ENCODE measurements at places on chromosomes 16 and 17.

- DNase-seq, result no peak
Measured at GRCh38 chr17:4082136-4082924, 60.5 kb downstream of the ZZEF1 start.

DNA sequence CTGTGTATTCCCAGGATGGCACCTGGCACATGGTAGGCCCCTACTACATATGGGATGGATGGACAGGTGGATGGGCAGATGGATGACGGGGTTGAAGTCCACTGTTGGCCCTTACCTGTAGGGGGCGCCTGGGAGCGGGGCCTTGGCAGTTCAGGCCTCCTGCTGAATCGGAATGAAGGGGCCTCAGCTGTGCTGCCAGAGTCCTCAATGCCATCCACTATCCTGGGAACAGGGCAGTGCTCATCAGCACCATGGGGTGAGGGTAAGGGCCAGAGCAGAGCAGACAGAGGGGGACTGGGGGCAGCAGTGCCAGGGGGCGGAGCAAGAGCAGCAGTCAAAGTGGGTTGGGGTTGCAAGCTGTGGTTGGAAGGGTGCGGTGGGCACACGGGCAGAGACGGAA lies 8.3 kb upstream of the RAB5C start:
- peak; percentile 50 for DNase-seq

DNA sequence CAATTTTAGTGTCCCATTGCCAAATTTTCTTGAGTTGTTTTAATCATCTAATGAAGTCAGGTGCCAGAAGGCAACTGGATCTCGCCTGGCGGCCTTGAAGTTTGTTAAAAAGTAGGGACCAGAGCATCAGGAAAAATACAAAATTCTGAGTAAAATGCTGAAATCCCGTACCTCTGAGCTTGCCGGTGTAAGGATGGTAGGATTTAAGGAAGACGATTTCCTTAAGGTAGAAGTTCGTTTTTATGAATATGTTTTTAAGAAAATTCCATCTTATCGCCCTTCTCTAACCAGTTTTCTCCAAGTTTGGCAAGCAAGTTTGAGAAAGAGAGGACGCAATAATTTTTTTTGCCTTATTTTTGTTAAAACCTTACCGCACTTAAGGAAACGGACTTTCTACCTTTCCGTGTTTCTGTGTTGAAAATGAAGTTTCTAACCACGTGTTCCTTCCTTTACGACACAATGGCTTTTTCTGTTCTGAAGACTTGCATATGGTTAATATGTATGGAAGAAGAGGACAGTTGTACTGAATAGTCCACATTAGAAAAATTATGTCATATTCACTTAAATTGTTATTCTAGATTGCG lies 748 bp downstream of the ATF7IP2 start:
- no peak for DNase-seq

DNA sequence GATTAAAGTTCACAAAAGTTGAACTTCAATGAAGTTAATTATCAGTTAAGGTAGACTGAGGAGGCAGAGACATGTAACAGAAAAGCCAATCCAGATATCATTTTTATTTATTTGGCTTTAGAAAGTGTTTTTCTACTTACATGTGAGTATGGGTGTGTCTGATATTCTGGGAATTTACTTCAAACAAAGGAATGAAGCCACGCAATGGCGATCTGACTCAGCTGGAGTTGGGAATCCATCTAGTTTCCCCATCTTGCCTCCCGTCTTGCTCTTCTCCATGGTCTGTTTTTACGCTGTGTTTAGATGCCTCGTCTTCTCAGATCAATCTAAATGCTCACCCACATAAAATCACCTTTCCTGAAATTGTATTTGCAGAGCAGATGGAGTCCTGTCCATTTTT lies 1.7 kb upstream of the KCNJ16 start:
- DNase-seq, result no peak

- DNase-seq, result no peak
Measured at GRCh38 chr16:59878479-59878878, 1144.4 kb upstream of the GOT2 start.

DNA sequence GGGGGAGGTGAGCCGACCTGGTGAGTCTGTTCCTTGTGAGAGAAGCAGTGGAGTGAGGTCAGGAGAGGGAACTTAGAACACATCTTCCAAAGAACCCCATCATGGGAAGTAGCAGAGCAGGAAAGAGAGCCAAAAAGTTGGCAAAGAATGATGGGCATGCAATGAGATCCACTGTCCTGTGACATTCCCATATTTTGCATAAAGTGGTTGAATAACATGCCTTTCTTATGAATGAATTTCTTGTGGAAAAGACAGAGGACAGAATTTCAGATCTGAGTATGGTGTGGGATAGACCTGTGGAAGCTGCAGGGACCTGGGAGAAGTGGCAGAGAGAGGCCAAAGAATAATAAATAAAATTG lies 41.3 kb downstream of the TMEM100 start:
- no peak for DNase-seq

GRCh38 chr17:45575126-45575885 lies 84.8 kb upstream of the PLEKHM1 start:
- DNase-seq, result no peak

DNA sequence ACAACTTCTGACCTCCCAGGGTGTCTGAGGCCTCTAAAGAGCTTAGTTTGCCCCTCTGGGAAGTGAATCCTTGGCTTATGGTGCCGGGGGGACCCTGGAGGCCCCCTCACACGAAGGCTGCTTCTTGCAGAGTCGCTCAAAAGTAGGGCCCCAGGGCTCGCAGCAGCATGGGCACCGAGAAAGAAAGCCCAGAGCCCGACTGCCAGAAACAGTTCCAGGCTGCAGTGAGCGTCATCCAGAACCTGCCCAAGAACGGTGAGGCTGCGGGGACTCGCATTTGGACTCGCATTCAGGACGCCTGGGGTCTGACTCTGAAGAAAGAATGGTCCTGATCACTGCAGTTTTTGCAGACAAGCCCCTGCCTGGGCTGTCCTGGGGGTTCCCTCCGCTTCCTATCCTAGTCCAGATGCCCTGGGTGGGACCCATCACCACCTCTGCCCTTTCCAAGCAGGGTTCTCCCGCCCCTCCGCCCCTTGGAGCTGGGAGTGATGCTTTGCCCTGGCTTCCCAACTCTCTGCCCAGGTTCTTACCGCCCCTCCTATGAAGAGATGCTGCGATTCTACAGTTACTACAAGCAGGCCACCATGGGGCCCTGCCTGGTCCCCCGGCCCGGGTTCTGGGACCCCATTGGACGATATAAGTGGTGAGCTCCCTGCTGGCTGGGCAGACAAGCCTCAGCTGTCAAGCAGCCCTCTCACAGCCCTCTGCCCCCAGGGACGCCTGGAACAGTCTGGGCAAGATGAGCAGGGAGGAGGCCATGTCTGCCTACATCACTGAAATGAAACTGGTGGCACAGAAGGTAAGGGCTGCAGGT lies 698 bp downstream of the ACBD4 start:
- DNase-seq, result no peak

DNA sequence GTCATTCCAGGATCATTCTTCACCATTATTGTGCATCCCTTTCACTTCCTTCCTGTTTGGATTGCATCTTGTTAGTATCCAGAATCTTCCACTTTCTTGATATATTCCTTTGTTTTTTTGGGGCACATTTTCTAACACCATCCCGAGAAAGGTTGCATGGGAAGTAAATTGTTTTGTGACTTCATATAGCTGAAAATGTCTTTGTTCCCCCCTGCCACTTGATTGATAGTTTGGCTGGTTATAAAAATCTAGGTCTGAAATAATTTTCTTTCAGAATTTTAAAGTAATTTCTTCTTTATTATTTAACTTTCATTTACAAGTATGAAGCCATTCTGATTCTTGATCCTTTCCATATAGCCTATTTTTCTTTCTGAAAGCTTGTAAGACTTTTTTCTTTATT lies 32.7 kb downstream of the GAN start:
- DNase-seq, result no peak

- no peak for DNase-seq
Measured at GRCh38 chr16:5738586-5738985, 641.0 kb upstream of the EEF2KMT start.

DNA sequence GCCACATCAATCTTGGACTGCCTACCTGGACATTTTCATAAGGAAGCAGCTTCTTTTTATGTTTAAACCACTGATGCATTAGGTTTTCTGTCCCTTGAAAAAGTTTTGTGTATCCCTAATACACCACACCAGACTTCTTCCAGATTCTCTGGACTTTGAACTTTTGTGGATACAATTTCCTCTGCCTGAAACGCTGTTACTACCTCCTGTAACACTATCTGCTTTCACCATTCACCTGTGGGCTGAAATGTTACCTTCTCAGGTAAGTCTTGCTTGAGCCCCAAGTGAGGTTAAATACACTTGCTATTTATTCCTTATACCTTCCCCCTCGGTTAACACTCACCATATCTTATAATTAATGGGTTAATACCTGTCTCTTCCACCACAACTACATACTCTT lies 2.7 kb downstream of the ZZEF1 start:
- DNase-seq, result no peak

GRCh38 chr16:27253526-27253930 lies 15.0 kb downstream of the NSMCE1 start:
- DNase-seq, result no peak

DNA sequence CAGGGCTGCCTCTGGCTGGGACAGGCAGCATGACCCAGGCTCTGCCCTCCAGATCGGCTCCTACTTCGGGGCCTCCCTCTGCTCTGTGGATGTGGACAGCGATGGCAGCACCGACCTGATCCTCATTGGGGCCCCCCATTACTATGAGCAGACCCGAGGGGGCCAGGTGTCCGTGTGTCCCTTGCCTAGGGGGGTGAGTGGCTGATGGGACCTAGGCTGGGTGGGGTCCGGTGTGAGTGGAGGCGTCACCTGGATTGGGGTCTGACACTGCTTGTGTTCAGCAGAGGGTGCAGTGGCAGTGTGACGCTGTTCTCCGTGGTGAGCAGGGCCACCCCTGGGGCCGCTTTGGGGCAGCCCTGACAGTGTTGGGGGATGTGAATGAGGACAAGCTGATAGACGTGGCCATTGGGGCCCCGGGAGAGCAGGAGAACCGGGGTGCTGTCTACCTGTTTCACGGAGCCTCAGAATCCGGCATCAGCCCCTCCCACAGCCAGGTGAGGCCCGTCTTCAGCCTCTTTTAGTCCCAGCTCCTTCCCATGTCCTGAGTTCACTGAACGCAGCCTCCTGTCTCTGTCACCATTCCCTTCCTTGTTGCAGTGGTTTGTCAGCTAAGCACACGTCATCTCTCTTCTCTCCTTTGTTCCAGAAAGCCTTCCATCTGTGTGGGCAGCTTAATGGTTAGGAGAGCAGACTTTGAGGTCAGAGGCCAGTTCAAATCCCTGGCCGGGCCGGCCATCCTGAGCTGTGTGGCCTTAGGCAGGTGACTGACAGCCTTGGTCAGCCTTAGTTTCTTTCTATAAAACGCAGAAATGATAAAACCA lies 16.9 kb downstream of the COX6A2 start:
- DNase-seq, result no peak

GRCh38 chr17:51672065-51672464 lies 411.7 kb downstream of the UTP18 start:
- DNase-seq, result no peak

- no peak for DNase-seq
Measured at GRCh38 chr17:8365143-8365542, 11.4 kb downstream of the KRABD2 start.

DNA sequence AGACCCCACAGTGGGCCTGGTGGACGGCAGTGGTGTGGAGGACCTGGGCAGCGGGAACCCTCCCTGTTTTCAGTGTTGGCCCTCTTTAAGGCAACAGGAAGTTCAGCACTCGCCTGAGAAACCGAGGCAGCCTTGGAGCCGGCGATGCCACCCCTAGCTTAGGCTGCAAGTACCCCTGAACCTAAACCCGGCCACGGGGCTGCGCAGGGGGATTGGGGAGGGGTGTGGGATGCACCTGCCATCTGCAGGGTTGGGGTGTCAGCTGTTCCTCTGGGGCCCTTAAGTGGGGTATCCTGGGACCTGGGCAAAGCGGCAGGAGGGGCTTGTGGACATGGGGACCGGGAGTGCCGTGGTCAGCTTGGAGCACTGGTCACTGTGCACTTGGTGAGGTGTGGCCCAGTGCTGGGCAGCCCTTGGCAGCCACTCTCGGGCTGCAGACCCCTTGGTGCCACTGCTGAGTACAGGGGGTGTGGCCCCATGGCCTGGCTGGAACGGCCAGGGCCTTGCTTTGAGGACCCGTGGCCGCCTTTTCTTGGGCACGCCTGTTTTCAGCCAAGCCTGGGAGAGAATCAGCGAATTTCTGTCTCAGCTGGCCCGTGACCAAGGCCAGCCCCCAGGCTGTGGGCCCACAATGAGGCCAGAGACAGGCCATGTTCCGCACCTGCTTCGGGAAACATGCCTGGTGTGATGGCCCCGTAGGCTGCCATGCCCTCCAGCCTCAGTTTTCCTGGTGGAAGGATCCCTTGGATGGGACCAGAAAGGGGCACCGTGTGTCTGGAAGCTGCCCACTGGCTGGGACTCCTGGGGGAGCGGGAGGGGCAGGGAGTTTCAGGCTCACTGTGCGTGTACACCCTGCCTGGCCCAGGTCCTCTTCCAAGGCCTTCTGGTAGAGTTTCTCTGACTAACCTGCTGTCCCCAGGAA lies 4.1 kb upstream of the SLC25A10 start:
- DNase-seq, result no peak

- DNase-seq, result peak; percentile 20
Measured at GRCh38 chr17:82107341-82107860, 9.4 kb upstream of the FASN start.

- no peak for DNase-seq
Measured at GRCh38 chr17:63740464-63741142, 996 bp downstream of the STRADA start.

GRCh38 chr17:65449495-65449894 lies 112.0 kb downstream of the AXIN2 start:
- DNase-seq, result no peak

- peak; percentile 71 for DNase-seq
Measured at GRCh38 chr17:55735731-55736405, 13.2 kb upstream of the TMEM100 start.

- DNase-seq, result peak; percentile 89
Measured at GRCh38 chr17:7841915-7842379, 7.9 kb downstream of the KDM6B start.

GRCh38 chr16:89155184-89155679 lies 16.3 kb upstream of the CDH15 start:
- no peak for DNase-seq

DNA sequence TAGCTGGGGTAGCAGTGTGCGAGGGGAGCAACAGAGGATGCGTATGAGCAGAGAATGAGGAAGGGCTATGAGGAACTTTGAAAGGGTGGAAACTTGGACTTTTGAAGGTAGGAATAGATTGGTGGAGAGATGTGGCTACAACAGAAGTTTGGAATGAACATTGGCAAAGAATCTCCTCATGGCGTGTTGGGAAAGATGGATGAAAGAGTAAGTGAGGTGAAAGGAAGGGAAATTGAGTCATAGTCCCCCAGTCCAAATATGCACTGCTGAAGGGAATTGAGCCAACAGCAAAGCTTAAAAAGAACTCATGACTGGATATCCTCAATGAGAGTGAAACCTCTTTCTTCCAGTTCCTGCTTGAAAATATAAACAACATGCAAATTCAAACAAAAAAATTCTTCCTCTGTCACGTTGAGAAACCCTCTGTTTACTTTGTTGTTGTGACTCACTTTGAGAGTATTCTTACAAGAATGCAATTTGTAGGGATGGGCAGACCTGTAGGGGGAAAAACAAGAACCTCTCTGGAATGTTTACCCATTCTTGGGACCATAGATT lies 313.2 kb upstream of the KCNJ16 start:
- no peak for DNase-seq

Measured in hematopoietic multipotent progenitor cell (in vitro differentiated cells).